Pericardium fibroblast (primary cell): ENCODE measurements at places on chromosomes 12 and 14. TPM values are rescaled to one million over a fixed set of nuclear protein-coding genes. Genes with fewer than 3 reads are reported as not detected.

BTG1 gene
- total RNA-seq = 15.2 and 37.8 TPM in 2 replicates

NTN4 gene
- total RNA-seq = 4.2 and 14.4 TPM in 2 replicates

LMO3 gene
- total RNA-seq = 10.2 and 15.6 TPM in 2 replicates

LDHB gene
- total RNA-seq = 511 and 601 TPM in 2 replicates

IL31 gene
- total RNA-seq = not detected in 2 replicates

OTX2 gene
- total RNA-seq = not detected in 2 replicates

RAPGEF3 gene
- total RNA-seq = 1.5 and 4.8 TPM in 2 replicates

KLHL33 gene
- 0.09 and 0.12 TPM in 2 replicates for total RNA-seq

KRT79 gene
- not detected in 2 replicates for total RNA-seq

PRH2 gene
- total RNA-seq = 2.3 TPM in 1 of 2 replicates, not detected in the other

SLC24A4 gene
- not detected in 2 replicates for total RNA-seq

P2RX4 gene
- 12.5 and 43.8 TPM in 2 replicates for total RNA-seq
